ENCODE measurements at places on chromosomes 7 and 10.

DNA sequence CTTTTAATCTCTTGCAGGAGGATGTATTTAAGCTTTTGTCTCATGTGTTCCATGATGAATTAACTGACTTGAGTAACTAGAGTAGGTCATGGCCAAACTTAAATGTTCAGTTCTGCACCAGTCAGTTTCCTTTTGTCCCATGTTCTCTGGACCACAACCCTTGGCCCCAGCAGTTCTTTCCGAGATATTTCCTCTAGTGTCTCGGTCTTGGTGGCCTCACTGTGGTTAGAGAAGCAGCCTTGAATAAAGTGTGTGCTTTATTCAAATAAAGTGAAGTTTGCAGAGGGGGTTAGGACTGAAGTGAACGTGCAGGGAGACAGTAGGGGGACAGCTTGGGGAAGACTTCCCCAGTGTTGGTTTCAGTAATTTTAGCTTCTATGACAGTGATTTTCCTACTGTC, 9.3 kb downstream of the ZNF212 start:
- DNase-seq: no peak

DNA sequence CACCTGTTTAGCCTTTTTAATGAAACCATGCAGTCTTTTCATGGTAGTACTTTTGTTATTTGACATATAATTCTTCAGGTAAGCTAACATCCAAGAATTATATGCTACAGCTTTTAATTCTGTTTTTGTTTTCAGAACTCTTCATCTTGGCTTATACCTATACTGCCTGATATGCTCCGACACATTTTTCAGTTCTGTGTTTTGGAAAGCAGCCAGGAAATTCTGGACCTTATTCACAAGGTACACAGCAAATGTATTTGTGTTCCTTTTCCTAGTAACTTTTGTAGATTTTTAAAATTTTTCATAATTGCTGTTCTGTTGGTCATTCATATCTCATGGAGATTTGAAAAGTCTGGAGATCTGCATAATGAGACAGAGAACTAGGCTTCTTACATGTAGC, 56.7 kb downstream of the BTAF1 start:
- DNase-seq: no peak

DNA sequence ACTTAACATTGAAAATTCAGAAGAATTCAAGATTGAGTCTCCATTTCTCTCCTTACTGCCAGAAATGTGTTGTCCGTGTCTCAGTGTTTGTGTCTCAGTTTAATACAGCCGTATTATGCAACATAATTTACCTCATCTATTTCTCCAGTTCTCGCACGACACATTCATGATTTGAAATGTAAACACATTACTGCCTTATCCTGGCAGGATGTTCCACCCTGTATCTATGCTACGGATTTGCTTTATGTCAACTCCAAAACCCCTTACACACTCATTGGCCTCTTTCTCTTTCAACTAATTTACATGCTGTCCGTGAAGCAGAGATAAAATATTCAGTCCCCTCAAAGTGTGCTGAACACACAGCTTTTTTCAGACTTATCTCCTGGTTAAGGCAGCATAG, 653.7 kb upstream of the SEMA3D start:
- DNase-seq: no peak

GRCh38 chr10:91969297-91969696, 45.7 kb downstream of the BTAF1 start:
- DNase-seq: no peak

GRCh38 chr10:108757946-108758345, 1165.4 kb downstream of the XPNPEP1 start:
- no peak for DNase-seq

DNA sequence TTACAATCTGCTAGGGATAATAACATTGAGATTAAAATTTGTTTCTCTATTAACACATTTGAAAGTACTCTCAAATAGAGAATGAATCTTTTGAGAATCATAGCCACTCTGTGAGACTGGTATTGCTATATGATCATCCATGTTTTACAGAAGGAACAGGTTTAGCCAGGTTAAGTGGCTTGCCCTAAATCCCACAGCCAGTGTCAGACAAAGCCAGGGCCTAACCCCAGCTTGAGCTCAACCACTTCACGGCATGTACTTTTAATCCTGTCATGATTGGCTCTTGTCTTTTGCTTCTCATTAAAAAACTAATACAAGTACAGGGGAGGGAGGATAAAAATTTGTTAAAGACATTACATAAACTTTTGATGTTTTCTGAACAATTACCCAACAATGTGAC, 3.8 kb upstream of the ZNRF2 start:
- no peak for DNase-seq

DNA sequence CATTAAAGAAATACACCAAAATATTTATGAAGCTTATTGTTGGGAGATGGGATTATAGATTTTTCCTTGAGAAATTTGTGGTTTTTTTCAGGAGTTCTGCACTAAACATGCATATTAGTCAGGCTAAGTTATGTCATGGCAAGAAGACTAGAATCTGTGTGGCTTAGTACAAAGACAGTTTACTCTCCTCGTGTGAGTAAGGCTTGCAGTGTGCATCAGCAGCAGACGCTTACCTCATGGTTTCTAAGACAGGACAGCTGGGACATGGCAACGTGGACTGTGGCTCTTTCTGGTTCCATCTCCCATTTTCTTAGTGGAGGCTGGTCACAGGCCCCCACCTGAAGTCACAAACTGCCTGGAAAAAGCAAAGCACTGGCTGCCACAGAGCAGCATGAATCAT, 429.6 kb upstream of the VSTM2A start:
- no peak for DNase-seq

GRCh38 chr7:101315336-101315735, 6.3 kb downstream of the IFT22 start:
- no peak for DNase-seq

GRCh38 chr10:132151951-132152505, 34.7 kb upstream of the DPYSL4 start:
- no peak for DNase-seq

DNA sequence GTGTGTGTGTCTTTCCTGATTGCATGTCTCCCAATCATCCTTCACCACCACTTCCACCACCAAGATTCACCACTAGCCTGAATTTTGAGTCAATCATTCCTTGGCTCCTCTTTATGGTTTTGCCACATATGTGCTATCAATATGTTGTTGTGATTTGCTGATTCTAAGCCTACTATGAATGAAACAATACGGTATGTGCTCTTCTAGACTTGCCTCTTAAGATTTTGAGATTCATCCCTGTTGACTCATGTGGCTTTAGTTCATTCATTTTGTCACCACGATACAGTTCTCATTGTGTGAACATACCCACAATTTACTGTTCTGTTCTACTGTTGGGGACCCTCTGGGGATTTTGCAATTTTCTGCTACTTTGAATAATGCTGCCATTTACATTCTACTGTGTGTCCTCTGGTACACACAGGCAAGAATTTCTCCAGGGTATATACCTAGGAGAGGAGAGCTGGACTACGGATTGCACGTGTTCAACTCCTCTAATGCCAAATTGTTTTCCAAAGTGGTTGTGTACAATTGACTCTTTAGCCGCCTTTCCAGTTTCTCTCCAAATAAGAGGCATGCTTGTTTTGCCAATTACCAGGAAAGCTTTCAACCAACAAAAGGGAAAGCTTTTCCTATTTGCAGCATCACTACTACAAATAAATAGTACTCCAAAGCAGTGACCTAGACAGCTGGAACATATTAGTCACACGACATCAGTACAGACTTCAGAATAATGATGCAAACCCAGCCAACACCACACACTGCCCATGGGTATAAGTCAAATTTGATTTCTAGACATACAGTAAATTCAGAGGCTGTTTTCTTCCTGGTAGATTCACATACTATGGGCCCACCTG, 30.0 kb downstream of the SGMS1 start:
- no peak for DNase-seq

- peak; percentile 25 for DNase-seq
These were observed 67.4 kb downstream of the HHEX start for GRCh38 chr10:92757066-92757710.

DNA sequence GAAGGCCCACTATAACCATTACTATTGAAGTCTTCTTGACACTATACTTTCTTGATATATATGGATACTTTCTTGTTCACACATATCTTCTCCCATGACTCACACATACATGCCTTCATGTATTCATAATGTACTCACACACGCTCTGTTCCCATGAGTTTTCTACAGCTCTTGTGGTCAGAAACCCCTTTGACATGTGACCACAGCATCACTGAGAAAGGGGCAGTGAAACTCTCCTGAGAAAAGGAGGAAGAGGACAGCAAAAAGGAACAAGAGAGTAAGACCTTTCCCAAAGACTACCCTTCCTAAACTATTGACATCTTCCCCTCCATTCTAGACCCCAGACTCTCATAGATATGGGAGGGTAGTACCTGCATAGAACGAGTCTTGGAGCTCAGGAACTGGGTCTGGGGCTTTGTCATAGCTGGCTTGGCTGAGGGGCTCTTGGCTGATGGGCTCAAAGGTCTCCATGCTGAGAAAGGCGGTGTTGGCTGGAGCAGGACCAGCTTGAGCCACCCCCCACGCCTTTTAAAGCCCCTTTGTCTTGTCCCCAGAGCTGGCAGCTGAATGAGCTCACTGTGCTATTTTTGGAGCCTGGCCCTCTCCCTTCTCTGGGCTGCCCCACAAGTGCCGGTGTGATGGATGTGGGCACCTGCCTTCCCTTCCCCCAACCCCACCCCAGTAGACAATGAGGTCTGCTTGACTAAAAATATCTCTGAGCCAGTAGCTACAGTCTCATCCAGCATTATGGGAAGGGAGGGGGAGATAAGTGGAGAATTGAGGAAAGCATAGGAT, 5.1 kb downstream of the SYNPO2L start:
- no peak for DNase-seq

- no peak for DNase-seq
These were observed 84.9 kb downstream of the C10orf105 start for GRCh38 chr10:71634531-71635164.

GRCh38 chr10:113430634-113431397, 122.0 kb upstream of the HABP2 start:
- DNase-seq: no peak

- no peak for DNase-seq
These were observed 70.2 kb downstream of the PRTFDC1 start for GRCh38 chr10:24882047-24882698.

- DNase-seq: peak; percentile 82
These were observed 62.4 kb upstream of the MKRN1 start for GRCh38 chr7:140541513-140542227.

DNA sequence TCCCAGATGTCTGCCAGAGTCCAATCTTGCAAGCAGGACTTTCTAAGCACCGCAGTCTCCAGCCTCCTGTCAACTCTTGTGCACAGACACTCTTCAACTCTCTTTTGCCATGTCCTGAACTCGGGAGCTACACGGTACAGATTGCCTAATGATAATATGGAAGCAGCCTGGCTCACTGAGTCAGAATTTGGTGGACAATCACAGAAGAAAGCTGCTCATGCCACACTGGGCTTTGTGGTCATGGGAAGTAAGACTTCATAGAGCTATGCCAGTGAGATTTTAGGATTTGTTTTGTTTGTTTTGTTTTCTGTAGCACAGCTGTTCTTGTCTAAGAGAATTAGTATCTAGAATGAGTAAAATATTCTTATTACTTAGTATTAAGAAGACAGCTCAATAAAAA, 144.1 kb upstream of the PRSS58 start:
- no peak for DNase-seq

GRCh38 chr7:71716690-71717089, 584.7 kb downstream of the GALNT17 start:
- DNase-seq: no peak

DNA sequence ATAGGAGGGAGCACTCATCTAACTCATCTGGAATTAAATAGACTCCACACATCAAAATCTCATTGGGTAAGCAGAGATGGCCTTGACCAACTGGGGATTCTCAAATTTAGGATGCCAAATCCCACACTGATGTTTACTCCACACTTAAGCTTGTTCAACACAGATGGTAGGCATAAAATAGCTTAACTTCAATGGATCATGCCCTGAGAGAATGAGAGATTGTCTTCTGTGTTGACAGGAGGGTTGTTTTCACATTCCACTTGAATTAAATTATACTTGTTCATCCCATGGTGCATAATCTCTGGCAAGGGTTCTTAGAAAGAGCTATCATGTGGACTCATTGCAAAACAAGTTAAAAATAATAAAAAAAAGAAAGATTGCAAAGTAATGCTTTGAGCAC, 391.4 kb downstream of the PLXDC2 start:
- DNase-seq: no peak

DNA sequence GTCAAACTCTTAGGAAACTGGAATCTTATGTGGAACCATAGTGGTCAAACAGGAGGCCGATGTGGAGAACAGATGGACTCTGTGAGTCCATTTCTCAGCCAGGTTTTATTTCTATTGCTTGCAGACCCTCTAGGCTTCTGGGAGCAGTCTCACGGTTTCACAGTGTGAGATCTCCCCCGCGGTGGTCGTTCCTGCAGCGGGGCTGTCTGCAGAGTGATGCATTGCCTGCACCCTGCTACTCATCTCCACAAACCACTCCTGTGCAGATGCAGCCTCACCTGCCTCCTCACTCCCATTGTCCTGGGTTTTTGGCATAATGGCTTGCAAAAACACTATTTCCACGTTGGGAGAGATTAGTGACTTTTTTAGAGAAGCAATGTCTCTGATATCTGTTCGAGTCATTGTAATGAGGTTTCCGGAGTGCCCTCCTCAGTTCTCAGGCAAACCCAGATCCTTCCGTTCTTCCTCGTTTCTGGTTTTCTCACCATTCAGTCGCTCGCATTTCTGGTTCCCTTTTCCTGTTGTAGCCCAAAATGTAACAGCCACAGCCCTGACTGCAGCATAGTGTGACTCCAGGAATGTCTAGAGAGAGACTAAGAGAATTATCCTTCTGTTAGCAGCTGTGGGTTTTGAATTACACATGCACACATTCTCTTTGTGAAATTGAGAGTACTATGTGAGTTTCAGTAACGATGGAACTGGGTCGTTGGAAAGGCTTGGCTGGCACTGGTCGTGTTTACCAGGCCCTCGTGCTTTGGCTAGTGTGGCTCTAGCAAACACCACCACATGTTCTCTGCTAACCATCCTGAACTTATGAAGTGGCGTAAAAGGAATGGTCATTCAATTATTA, 30.2 kb downstream of the ACADSB start:
- DNase-seq: no peak

GRCh38 chr7:8259586-8260222, 2.3 kb downstream of the ICA1 start:
- DNase-seq: no peak

DNA sequence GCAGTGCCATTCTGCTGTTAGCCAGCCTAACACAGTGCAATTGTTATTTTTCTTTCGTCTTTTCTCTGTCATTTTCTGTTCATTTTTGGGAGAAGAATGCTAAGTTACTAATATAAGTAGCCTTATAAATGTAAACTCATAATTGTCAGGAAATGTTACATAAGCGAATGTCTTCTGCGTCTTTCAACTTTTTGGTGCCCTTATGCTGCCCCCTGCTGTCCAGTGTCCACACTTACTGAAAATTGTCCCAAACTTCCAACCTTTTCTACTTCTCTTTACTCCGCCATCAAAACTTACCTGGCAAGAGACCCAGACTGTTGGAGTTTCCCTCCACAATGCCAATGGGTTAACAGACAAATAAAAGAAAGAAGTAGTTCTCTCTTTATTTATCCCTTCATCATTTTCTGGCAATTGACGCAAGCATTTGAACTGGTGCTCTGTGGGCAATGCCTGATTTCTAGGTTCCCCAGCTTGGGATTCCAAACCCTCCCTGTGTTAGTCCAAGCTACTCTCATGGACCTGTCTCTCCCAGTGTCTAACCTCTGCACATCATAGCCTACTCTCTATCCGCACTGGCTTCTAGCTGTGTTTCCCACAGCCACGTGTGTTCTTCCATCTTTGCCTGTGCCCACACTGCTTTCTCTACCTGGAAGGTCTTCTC, 21.0 kb upstream of the EPC1 start:
- DNase-seq: peak; percentile 21
